ENCODE measurements at places on chromosomes 4 and X.
A peak's percentile ranks its signal among the peaks of the same experiment; 100 is the strongest.

DNA sequence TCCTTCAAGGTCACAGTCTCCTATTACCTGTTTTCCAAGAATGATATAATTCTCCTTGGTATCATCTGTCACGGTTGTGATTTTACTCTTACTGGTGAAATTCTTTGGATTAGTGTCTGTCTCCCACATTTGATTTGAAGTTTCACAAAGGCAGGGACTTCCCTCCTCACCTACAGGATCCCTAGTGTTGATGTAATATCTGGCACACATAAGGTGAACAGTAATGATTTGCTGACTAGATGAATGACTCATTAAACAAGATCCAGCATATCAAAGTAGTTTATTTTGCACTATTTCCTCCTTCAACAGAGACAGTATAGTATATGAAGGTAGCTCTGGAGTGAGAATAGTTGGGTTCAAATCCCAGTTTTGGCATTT lies 135.3 kb upstream of the IL1RAPL2 start:
- DNase-seq, result peak; percentile 5

GRCh38 chr4:76087007-76087769 lies 12.7 kb downstream of the ART3 start:
- DNase-seq, result peak; percentile 42

GRCh38 chrX:120794525-120794975 lies 81.1 kb downstream of the CT47B1 start:
- no peak for DNase-seq

DNA sequence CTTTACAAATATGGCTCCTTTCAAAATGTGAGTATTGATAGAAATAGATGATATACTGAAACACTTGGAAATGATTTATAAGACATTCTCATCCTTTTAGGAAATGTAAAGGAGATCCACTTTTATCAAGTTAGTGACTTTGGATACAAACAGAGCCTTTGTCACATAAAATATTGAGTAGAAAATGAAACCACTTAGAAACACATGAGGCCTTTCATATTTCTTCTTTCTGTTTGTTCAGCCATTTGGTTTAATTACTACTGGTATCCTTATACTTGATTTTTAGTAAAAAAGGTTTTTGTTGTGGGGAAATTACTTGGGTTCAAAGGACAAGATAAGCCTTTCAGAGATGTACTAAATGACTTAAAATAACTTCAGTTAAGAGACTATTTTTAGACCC lies 4.1 kb downstream of the STOX2 start:
- no peak for DNase-seq

Data from kidney (tissue), 22 donors.